ENCODE measurements at places on chromosomes 3 and 15.

DNA sequence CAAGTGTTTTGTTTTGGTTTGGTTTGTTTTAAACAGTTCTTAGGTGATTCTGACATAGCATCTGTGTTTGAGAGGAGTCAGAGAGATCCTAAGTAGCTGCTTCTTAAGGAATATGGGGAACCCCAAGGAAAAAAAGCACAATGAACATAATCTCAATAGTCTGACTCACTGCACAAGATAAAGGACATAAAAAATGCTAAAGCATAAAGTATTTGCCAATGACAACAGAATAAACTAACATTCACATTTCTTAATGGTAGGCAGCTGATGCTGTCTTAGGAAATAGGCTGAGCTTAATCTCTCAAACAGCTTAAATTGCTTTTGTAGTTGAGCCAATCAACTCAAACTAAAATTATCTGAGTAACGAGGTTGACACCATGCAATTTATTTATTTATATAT is 2.9 kb downstream of the NCEH1 start:
- no peak overlapping the region for H3K27ac ChIP-seq
- no peak for DNase-seq
- no peaks in the 10 kb centered on the region for H3K27me3 ChIP-seq
- no peaks in the 10 kb centered on the region for H3K36me3 ChIP-seq
- no peak overlapping the region for H3K4me3 ChIP-seq

DNA sequence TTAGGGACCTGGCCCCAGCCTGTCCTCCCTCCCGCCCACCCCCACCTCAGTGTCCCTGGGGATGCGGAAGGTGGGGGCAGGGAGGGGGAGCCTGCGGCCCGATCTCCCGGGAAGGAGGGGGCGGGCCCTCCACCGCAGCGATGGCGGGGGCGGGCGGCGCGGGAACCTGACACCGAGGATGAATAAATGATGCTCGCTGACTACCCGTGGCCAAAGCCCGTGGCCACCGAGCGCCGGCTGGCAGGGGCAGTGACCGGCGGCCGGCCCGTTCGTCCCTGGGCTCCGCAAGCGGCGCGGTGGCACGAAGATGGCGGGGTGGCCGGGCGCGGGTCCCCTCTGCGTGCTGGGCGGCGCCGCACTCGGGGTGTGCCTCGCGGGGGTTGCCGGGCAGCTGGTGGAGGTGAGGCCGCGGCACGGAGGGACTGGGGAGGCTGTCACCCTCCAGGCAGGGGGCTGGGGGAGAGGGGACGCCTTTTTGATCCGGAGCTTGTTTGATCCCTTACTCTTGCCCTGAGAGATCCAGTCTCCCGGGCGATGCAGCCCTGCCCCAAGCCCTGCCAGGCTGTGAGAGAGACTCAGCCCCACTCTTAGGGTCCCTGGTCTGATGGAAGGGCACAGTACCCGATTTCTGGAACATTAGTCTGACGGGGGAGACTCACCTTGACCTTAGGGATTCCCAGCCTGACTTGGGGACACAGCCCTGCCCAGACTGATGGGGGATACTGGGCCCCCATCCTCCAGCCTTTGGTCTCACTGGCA is at the start of gene TMIE:
TSS of gene TMIE (plus strand) at position 212 of the 759 bp plus-strand sequence. CDS start at position 308, 96 bp downstream.
- no peaks in the 10 kb centered on the region for H3K36me3 ChIP-seq
- no peak within 1 kb of the TSS for H3K4me3 ChIP-seq
- DNase-seq = peak; percentile 24

DNA sequence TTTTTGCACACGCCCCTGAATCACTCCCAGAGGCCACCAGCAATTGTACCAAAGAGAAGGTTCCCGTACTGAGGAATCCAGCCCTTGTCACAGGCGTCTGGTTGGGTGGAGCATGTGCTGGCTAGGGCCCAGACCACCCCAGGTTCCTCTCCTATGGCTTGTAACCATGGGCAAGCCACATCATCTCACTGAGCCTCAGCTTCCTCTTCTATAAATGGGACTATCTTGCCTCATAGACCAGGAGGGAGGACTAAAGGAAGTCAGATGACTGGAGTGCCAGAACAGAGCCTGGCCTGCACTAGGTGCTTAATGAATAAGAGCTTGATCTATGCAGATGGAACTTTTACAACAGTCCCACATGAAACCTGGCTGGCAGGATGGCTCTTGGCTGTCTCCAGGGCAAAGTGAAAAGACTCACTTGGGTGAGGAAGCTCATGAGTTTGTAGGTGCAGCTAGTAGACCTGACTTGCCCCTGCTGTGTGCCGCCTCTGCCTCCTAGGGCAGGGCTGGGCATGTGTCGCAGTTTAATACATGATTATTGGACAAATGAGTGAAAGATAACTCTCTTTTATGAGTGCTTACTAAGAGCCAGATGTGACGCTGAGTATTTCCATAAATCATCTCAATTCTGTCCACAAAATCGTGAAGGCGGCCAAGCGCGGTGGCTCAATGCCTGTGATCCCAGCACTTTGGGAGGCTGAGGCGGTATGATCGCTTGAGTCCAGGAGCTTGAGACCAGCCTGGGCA is 29.3 kb downstream of the CTSH start:
- no peaks in the 10 kb centered on the region for H3K27me3 ChIP-seq
- peaks cover 2% of the 10 kb centered on the region for H3K4me1 ChIP-seq
- DNase-seq = no peak
- H3K4me3 ChIP-seq = no peak overlapping the region
- no peak overlapping the region for H3K27ac ChIP-seq

DNA sequence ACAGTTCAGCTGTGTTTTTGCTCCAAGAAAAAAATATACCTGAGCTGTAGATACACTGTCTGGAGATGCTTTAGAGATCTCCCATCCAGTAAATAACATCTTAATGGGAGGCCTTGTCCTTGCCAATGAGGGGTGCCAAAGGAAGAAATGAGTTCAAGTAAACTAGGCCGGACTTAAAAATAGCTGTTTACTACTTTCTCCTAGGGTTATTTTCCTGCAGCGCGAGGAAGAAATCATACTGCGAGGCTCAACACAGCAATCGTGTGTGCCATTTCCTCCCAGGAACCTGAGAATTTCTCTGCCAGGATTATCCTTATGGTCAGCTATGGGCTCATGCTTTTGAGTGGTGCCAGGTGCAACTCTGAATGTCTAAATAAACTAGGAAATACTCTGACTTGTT is 71.9 kb downstream of the CMTM8 start:
- H3K4me1 ChIP-seq = peaks cover 32% of the 10 kb centered on the region
- H3K27ac ChIP-seq = no peak overlapping the region
- H3K4me3 ChIP-seq = no peak overlapping the region
- H3K36me3 ChIP-seq = no peaks in the 10 kb centered on the region

- peak overlapping the region; percentile 49 for H3K27ac ChIP-seq
- DNase-seq = no peak
- peaks cover 91% of the 10 kb centered on the region for H3K4me1 ChIP-seq
- H3K27me3 ChIP-seq = no peaks in the 10 kb centered on the region
- H3K36me3 ChIP-seq = peaks cover 21% of the 10 kb centered on the region
Measured at GRCh38 chr3:46957092-46957820, 19.3 kb downstream of the CCDC12 start.

DNA sequence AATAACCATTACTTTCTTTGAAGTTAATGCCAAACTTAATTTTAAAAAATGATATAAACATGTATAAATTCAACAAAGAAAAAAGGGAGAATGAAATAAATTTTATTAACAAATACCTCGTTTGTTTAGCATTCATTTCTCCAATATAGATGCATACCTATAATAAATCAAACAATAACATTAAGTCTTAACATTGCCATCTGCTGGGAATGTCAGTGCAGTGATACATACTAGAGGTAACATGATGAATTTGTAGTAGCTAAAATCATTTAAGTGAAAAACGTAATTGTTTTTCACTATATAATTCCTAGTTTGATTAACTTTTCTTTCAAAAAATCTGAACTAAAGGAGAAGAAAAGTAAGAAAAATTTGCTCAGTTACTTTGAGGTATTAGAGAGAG is 340.2 kb upstream of the CBLB start:
- H3K27me3 ChIP-seq = no peaks in the 10 kb centered on the region
- DNase-seq = no peak
- H3K36me3 ChIP-seq = peaks cover 18% of the 10 kb centered on the region
- H3K27ac ChIP-seq = peak overlapping the region; percentile 19
- no peak overlapping the region for H3K4me3 ChIP-seq

- no peaks in the 10 kb centered on the region for H3K36me3 ChIP-seq
- H3K27ac ChIP-seq = no peak overlapping the region
- no peak for DNase-seq
- no peak overlapping the region for H3K4me3 ChIP-seq
Measured at GRCh38 chr3:5058471-5058951, 63.6 kb upstream of the ARL8B start.

- peaks cover 7% of the 10 kb centered on the region for H3K4me1 ChIP-seq
- H3K27ac ChIP-seq = no peak overlapping the region
- DNase-seq = peak; percentile 7
- H3K4me3 ChIP-seq = no peak overlapping the region
- H3K36me3 ChIP-seq = no peaks in the 10 kb centered on the region
Measured at GRCh38 chr15:48360841-48361240, 29.6 kb downstream of the DUT start.

DNA sequence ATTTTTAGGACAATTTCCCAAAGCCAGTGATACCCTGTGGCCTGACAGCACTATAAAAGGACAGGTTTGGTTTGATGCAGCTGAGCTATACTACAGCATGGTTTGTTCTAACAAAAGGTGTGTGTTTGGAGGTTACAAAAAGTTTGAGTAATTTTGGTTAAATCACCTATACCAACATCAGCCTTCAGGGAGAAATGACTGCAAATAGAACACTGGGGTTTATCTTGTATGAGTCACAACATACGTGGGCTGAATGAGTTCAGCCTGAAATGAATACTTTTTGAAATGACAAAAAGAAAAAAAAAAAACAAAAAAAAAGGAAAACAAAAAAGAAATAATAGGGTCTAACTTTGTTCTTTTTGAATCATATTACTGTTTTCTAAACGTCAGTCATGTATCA is 345.7 kb downstream of the CNTN3 start:
- H3K4me3 ChIP-seq = no peak overlapping the region
- no peaks in the 10 kb centered on the region for H3K4me1 ChIP-seq
- H3K36me3 ChIP-seq = no peaks in the 10 kb centered on the region
- H3K27me3 ChIP-seq = no peaks in the 10 kb centered on the region
- DNase-seq = no peak

DNA sequence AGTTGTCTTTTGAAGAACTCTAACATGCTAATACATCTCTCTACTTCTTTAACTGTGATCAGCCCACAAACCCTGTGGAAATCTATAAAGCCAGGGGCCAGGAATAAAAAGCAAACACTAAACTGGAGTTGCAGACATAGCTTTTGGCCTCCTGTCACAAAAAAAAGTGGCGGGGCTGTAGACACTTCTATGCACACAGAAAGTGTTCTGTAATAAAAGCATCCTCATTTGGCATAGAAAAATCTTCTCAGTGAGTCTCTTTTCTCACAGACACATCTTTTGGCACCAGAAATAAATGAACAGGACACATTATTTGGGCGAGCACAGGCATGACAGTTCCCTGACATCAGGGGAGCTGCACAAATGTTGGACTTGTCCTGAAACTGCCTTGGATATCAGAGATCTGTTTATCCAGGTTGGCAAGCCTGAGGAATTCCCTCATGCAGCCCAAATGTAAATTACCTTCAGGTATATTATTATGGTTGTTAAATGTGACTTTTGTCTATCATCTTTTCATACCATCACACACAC is 355.4 kb downstream of the FGF12 start:
- H3K4me1 ChIP-seq = no peaks in the 10 kb centered on the region
- DNase-seq = no peak
- H3K36me3 ChIP-seq = no peaks in the 10 kb centered on the region
- no peak overlapping the region for H3K4me3 ChIP-seq

DNA sequence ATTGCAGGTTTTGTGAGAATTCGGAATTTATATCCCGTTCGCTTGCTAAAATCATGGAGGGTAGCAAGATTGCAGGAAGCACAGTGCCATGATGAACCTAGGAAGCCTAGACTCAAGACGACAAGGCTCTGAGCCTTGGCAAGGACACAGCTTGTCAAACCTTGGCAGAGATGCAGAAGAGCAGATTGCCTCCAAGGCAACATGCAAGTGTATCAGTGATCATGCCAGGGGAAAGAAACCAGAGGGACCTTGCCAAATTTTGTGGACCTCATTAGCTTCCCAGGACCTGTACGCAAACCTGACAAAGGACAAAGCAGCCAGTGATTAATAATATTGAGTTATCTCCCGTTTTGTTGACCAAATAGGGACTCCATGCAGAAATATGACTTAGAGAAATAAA is 159.7 kb downstream of the GOLIM4 start:
- H3K27me3 ChIP-seq = peaks cover 1% of the 10 kb centered on the region
- no peak for DNase-seq
- H3K36me3 ChIP-seq = no peaks in the 10 kb centered on the region
- no peak overlapping the region for H3K4me3 ChIP-seq
- H3K4me1 ChIP-seq = no peaks in the 10 kb centered on the region

GRCh38 chr15:25890529-25890928 is 27.4 kb upstream of the ATP10A start:
- no peak for DNase-seq
- H3K4me3 ChIP-seq = no peak overlapping the region
- H3K4me1 ChIP-seq = no peaks in the 10 kb centered on the region
- no peak overlapping the region for H3K27ac ChIP-seq
